ENCODE measurements at places on chromosomes 3 and 15. TPM values are rescaled to one million over a fixed set of nuclear protein-coding genes. Genes with fewer than 3 reads are reported as not detected.

The CATSPER2 gene
- 1.3 TPM for total RNA-seq

The SEMA3G gene
- 0.13 TPM for total RNA-seq

The SPINT1 gene
- total RNA-seq, result not detected

The KY gene
- total RNA-seq, result not detected

The DNAJA4 gene
- 0.09 TPM for total RNA-seq

DNA sequence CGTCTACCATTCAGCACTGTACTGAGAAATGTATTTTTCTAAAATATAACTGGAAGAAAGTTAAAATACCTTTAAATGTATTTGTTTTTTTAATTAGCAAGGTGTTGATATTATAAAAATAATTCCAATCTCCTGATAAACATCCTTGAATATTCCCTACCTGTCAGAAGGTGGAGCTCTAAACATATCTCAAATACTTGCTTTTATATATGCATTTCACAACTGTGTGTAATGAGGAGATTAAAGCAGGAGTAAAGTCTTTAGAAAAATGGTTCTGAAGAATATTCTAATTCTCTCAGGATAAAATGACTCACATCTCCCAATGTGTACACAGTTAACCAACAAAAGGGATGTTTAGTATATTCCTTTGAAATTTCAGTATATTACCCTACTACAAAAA is 422.7 kb downstream of the PLCL2 start:
- H3K27me3 ChIP-seq, result no peaks in the 10 kb centered on the region
- no peak for DNase-seq
- no peaks in the 10 kb centered on the region for H3K36me3 ChIP-seq
- H3K27ac ChIP-seq, result no peak overlapping the region
- no peaks in the 10 kb centered on the region for H3K4me1 ChIP-seq
- no peak overlapping the region for H3K4me3 ChIP-seq

DNA sequence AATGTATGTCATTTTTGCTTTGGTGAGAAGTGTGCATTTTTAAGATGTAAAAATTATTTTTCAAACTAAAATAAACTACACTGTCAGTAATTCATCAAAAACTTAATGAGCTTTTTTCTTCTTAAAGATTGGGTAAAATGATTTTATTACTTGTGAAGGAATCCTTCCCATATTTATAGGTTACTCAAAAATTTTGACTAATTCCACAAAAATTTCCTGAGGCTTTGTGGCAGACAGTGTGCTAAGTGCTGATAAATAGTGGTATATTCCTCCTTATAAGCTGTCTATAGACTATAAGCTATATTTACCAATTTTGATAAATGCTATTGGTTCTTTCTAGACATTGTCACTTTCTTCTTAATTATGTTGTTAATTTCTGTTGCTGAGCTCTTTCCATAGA is 284.5 kb upstream of the SEMA6D start:
- H3K27me3 ChIP-seq, result no peaks in the 10 kb centered on the region
- no peak for DNase-seq
- H3K36me3 ChIP-seq, result no peaks in the 10 kb centered on the region
- H3K4me1 ChIP-seq, result peaks cover 42% of the 10 kb centered on the region
- no peak overlapping the region for H3K4me3 ChIP-seq
- peak overlapping the region; percentile 85 for H3K27ac ChIP-seq

DNA sequence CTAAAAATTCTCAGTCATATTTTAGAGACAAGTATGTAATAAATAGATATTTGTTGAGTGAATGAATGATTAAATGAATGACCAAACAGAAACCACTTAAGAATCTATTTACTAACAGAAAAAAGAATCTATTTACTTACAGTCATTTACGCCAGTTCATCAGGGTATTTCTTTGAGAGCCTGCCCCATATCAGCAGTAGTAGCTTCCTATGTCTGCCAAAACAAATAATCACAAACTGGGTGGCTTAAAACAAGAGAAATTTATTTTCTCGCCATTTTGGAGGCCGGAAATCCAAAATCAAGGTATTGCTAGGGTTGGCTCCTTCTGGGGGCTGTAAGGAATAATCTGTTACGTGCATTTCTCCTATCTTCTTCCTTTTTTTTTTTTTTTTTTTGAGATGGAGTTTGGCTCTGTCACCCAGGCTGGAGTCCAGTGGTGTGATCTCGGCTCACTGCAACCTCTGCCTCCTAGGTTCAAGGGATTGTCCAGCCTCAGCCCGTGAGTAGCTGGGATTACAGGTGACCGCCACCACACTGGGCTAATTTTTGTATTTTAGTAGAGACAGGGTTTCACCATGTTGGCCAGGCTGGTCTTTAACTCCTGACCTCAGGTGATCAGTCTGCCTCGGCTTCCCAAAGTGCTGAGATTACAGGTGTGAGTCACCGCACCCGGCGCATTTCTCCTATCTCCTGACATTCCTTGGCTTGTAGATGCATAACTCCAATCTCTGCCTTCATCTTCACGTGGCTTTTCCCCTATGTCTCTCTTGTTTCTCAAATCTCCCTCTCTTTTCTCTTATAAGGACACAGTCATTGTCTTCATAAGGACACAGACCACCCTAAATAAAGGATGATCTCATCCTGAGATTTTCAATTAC is 65.2 kb upstream of the SPPL2A start:
- H3K27ac ChIP-seq, result no peak overlapping the region
- H3K27me3 ChIP-seq, result no peaks in the 10 kb centered on the region
- no peaks in the 10 kb centered on the region for H3K36me3 ChIP-seq
- H3K4me3 ChIP-seq, result no peak overlapping the region
- peak; percentile 32 for DNase-seq

DNA sequence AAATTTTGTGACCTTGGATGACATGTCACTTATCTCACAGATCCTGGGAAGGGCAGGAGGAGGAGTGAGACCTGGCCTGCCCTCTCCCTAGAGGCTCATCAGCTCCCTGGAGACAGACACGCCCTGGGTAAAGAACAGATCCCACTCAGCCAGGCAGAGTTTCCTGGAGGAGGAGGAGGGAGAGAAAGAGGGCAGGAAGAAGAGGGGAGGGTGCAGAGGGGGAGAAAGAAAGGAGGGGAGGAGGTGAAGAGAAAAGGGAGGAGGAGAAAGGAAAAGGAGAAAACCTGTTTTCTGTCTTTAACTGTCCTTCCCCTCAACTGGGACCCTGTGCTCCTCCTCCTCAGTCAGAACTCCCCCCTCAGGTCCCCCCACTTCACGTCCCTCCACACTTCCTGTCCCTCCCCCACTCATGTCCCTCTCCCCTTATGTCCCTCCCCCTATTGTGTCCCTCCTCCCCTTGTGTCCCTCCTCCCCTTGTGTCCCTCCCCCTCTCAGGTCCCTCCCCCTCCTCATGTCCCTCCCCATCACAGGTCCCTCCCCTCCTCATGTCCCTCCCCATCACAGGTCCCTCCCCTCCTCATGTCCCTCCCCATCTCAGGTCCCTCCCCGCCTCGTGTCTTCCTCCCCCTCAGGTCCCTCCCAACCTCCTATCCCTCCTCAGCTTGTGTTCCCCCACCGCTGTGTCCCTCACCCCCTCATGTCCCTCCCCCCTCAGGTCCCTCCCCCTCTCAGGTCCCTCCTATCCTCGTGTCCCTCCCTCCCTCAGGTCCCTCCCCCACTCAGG is 52.3 kb upstream of the CGNL1 start:
- no peaks in the 10 kb centered on the region for H3K27me3 ChIP-seq
- H3K4me3 ChIP-seq, result no peak overlapping the region
- H3K4me1 ChIP-seq, result peaks cover 45% of the 10 kb centered on the region
- H3K36me3 ChIP-seq, result no peaks in the 10 kb centered on the region
- H3K27ac ChIP-seq, result peak overlapping the region; percentile 72
- peak; percentile 86 for DNase-seq

- DNase-seq, result no peak
- H3K36me3 ChIP-seq, result peaks cover 7% of the 10 kb centered on the region
- no peaks in the 10 kb centered on the region for H3K27me3 ChIP-seq
- no peak overlapping the region for H3K4me3 ChIP-seq
- H3K4me1 ChIP-seq, result peaks cover 12% of the 10 kb centered on the region
Measured at GRCh38 chr3:48475188-48475587, 28.7 kb downstream of the ATRIP start.

- no peak for DNase-seq
- H3K4me1 ChIP-seq, result no peaks in the 10 kb centered on the region
- no peak overlapping the region for H3K4me3 ChIP-seq
- no peaks in the 10 kb centered on the region for H3K36me3 ChIP-seq
Measured at GRCh38 chr3:148206446-148206845, 491.3 kb upstream of the AGTR1 start.

DNA sequence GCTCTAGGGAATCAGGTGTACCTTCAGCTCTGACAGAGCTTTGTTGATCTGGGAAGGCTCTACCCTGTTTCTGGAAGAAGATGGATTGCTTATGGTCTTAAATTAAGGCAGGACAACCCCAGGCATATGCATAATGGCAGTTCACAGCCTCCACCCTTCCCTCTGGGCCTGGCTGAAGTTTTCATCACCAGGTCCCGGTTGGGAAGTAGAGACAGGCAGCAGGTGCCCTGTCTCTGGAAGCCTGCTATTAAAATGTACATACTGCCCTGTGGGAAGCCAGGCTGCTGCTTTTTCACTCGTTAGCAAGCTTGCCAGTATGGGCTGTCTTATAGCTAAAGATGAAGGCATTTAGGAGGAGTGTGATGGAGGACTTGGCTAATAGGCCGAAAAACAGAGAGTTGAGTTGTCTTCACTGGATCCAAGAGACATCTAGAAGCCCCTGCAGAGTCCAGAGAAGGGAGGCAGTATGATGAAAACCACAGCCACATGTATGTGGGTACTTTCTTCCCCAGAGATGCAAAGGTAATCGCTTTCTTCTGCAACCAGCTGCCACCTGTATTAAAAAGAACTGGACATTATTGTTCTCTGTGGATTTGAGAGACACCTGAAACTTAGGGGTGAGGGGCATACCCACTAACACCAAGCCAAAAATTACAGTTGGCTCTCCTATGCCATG is 34.4 kb downstream of the ABHD2 start:
- H3K36me3 ChIP-seq, result peaks cover 50% of the 10 kb centered on the region
- H3K4me3 ChIP-seq, result no peak overlapping the region
- no peaks in the 10 kb centered on the region for H3K27me3 ChIP-seq
- H3K4me1 ChIP-seq, result peaks cover 9% of the 10 kb centered on the region
- DNase-seq, result no peak
- H3K27ac ChIP-seq, result no peak overlapping the region

DNA sequence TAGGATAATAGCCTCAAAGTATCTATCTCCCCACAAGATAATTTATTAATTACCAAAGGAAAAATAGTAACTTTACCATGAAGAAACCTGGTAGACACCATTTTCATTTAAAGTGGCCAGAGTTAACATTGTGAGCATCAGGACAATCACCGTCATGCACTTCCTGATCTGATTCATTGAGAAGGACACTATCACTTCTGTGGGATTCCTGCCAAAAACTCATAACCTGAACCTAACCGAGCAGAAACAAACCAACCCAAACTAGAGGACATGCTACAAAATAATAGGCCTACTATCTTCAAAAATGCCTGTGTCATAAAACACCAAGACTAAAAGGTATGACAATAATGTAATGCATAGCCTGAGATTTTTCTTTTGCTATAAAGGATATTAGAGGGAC is 39.0 kb downstream of the FSIP1 start:
- no peak overlapping the region for H3K4me3 ChIP-seq
- H3K27me3 ChIP-seq, result no peaks in the 10 kb centered on the region
- no peak for DNase-seq
- no peaks in the 10 kb centered on the region for H3K4me1 ChIP-seq
- H3K36me3 ChIP-seq, result no peaks in the 10 kb centered on the region

GRCh38 chr3:124395162-124395561 is 335.1 kb upstream of the UMPS start:
- H3K27ac ChIP-seq, result no peak overlapping the region
- no peak overlapping the region for H3K4me3 ChIP-seq
- peaks cover 6% of the 10 kb centered on the region for H3K36me3 ChIP-seq
- DNase-seq, result no peak

GRCh38 chr3:150237490-150237889 is 170.6 kb upstream of the TSC22D2 start:
- peak overlapping the region; percentile 52 for H3K27ac ChIP-seq
- no peaks in the 10 kb centered on the region for H3K36me3 ChIP-seq
- H3K4me1 ChIP-seq, result peaks cover 72% of the 10 kb centered on the region
- peak; percentile 66 for DNase-seq
- H3K4me3 ChIP-seq, result no peak overlapping the region

DNA sequence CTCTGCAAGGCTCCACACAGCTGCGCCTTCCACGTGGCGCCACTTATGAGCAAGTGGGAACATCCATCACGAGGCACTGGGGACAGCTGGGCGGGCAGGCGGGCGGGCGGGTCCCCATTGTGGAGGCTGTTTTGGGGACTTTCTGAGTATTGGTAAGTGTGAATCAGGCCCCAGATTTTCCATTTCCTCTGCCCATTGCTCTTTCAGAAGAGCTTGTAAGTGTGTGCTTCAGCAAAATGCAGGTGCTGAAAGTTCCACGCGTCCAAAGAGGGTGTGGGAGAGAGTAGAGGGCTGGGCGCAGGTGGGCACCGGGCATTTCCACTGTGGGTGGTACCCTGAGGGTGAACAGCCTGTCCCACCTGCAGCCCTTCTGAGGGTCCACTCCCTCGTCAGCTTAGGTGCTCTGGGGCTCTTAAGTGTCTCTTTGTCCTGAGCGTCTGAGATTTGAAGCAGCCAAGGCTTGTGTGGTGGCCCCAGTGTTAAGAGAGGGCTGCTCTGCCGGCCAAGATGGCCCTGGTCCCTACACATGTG is 177.1 kb downstream of the RPLP1 start:
- DNase-seq, result no peak
- no peak overlapping the region for H3K4me3 ChIP-seq
- H3K27ac ChIP-seq, result no peak overlapping the region
- no peaks in the 10 kb centered on the region for H3K27me3 ChIP-seq
- H3K4me1 ChIP-seq, result no peaks in the 10 kb centered on the region

- no peak overlapping the region for H3K4me3 ChIP-seq
- no peak for DNase-seq
- H3K27ac ChIP-seq, result no peak overlapping the region
- H3K27me3 ChIP-seq, result no peaks in the 10 kb centered on the region
- no peaks in the 10 kb centered on the region for H3K36me3 ChIP-seq
- H3K4me1 ChIP-seq, result peaks cover 32% of the 10 kb centered on the region
Measured at GRCh38 chr15:78211189-78211921, 23.0 kb downstream of the ACSBG1 start.

GRCh38 chr3:6860954-6861624 is at the start of gene GRM7:
Gene GRM7, plus strand, starts transcription at chr3:6861115.
- H3K27ac ChIP-seq, result no peak within 1 kb of the TSS
- no peaks in the 10 kb centered on the region for H3K4me1 ChIP-seq
- H3K4me3 ChIP-seq, result no peak within 1 kb of the TSS
- no peaks in the 10 kb centered on the region for H3K27me3 ChIP-seq
- DNase-seq, result no peak

DNA sequence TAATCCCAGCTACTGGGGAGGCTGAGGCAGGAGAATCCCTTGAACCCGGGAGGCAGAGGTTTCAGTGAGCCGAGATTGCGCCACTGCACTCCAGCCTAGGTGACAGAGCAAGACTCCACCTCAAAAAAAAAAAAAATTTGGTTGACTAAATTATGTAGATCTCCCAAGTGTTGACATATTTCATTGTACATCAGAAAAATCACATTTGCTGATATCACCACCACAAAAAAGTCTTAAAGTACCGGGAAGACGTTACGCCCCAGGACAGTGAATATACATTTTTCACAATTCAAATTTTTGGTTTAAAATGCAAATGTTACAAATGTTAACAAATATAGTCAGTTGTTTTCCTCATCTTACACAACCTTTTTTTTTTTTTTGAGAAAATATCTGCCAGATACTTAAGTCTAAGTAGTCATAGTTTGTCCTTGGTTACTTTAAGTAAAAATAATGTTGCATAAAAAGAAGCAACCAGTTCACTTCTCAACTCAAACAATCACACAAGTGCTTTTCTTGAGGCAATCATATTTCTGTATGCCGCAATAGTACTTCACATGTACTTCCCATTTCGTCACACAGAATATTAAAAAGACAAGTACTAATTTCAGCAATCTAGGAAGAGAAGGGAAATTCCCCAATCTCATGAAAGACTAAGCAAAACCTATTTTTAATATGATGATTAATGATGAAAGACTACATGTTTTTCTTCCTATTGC is 41.0 kb upstream of the TCF12 start:
- no peaks in the 10 kb centered on the region for H3K36me3 ChIP-seq
- no peaks in the 10 kb centered on the region for H3K27me3 ChIP-seq
- H3K27ac ChIP-seq, result no peak overlapping the region
- DNase-seq, result no peak

Data from SJSA1 (cell line).